HS-27A (cell line): ENCODE measurements at places on chromosomes 11 and 22.

GRCh38 chr11:88410656-88411055 lies 73.1 kb upstream of the CTSC start:
- no peak for DNase-seq

DNA sequence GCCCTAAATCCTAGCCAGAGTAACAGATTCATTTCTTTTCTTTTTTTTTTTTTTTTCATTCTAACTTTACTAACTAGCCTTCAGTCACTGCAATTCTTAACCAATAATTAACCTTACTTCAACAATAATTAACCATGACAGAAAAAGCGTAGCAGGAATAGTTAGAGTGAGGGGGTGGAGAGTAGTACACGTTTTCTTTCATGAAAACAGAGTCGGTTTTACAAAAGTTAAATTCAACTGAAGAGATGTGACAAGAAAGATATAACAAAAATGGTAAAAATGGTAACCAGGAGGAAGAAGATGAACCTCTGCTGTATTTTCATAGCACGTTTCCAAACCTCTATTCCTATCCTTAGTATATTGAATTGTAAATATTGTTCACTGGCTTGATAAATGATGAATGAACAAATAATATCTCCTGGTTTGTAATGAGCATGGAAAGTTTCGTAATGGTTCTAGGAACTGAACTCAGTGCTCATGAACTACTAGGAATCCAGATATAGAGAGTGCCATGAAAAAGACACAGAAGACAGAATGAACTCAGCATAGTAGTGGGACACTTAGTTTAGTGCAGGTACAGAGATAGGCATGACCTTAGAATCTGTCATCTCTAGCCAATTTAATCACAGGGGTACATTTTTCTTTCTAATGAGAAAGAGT lies 116.5 kb upstream of the ANO5 start:
- no peak for DNase-seq

- no peak for DNase-seq
Observed at GRCh38 chr11:66915866-66916265, 42.3 kb downstream of the PC start.

DNA sequence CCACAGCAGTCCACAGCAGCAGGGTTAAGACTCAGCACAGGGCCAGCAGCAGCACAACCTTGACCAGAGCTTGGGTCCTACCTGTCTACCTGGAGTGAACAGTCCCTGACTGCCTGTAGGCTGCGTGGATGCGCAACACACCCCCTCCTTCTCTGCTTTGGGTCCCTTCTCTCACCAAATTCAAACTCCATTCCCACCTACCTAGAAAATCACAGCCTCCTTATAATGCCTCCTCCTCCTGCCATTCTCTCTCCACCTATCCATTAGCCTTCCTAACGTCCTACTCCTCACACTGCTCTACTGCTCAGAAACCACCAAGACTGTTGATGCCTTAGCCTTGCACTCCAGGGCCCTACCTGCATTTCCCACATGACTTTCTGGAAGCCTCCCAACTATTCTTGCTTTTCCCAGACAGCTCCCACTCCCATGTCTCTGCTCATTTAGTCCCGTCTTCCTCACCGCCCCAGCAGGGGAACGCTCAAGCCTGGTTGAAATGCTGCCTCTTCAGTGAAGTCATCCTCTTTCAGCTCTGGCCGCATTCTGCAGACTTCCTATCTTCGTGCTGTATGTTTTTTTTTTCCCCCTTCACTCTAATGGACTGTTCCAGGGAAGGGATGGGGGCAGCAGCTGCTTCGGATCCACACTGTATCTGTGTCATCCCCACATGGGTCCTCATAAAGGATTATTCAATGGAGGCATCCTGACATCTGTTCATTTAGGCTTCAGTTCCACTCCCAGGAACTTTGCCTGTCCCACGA lies 3.3 kb downstream of the IL18BP start:
- no peak for DNase-seq

- DNase-seq, result no peak
Observed at GRCh38 chr22:46953968-46954765, 191.7 kb downstream of the TBC1D22A start.

DNA sequence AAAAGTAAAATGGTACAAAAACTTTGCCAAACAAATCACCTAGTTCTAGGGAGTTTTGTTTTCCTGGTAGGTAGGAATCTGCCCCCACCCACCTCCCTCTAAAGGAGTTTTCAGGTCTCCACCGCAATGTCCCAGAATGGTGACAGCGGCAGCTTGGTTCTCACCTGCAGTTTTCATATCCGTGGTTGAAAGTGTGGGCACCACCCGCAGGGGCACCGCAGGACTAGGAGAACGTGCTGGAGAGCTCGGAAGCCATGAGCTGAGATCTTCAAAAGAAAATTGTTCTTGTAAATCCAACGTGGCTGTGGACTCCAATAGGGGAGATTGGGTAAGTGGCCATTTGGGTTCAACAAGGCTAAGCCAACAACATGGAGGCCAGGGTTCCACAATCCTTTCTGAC lies 10.8 kb downstream of the NFRKB start:
- no peak for DNase-seq

DNA sequence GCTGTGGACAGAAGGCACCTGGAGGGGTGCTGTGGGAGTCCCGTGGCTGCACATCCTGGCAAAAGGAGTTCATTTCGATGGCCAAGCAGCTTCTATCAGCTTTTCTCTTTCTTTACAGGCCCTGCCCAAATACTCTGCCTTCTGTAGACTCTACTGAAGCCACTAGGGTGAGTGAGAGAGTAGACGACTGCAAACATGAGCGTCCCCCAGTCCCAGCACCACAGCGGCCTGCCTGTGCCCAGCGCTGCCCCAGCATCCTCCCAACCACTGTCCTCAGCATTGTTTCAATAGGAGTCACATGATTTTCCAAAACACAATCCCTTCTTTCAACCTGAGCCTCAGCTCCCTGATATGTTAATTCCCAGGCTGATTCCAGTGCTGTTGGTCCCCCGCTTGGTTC lies 110.0 kb downstream of the KIRREL3 start:
- DNase-seq, result no peak

GRCh38 chr11:79101656-79102055 lies 339.2 kb downstream of the TENM4 start:
- no peak for DNase-seq

DNA sequence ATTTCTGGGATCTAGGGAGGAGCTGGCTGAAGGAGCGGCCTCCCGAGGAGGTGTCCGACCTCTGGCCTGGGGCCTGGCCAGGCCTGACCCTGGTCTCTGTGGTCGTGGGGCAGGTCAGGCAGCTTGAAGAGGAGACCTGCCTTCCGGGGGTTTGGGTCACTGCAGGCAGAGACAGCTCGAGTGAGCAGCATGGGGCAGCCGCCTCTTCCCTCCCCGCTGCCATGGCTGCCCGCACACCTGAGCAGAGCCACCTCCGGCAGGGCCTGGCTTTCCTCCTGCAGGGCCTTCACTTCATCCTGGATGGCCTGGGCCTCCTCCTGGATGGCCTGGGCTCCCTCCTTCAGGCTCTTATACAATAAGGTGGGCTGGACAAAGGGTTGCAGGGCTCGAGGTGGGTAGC lies 8.0 kb upstream of the NAALADL1 start:
- no peak for DNase-seq

GRCh38 chr22:41772198-41772597 lies 28.3 kb upstream of the CCDC134 start:
- no peak for DNase-seq

GRCh38 chr22:42343531-42344081 lies 73.2 kb upstream of the TCF20 start:
- DNase-seq, result no peak

GRCh38 chr11:108939135-108939534 lies 274.3 kb downstream of the DDX10 start:
- DNase-seq, result no peak

GRCh38 chr11:4436411-4436810 lies 12.7 kb upstream of the OR52K2 start:
- DNase-seq, result no peak

DNA sequence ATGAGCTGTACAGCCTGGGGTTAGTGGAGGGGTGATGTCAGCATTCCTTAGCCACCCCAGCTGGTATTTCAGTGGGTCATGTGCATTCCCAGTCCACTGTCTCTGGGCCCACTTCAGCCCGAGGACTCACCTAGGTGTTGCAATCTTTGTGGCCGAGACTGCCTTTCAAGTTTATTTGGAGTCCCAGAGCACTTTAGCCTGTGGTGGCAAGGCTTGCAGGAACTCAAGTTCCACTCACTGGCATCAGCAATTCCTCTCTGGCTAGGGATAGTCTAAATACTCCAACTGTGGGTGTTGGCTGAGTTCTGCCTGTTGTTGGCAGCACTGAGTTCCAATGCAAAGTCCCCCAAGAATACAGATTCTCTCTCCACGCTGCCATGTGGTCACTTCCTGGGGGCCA lies 191.6 kb upstream of the PGR start:
- no peak for DNase-seq

GRCh38 chr11:73225851-73226250 lies 7.8 kb downstream of the P2RY2 start:
- DNase-seq, result no peak

GRCh38 chr11:128931668-128932067 lies 11.0 kb downstream of the TP53AIP1 start:
- no peak for DNase-seq

GRCh38 chr11:2270322-2271076 lies at the start of gene ASCL2:
ASCL2 (minus strand) TSS chr11:2270588; CDS start chr11:2270332, 256 bp downstream.
- no peak for DNase-seq

- no peak for DNase-seq
Observed at GRCh38 chr11:105224482-105225253, 85.1 kb upstream of the CARD18 start.

- DNase-seq, result no peak
Observed at GRCh38 chr22:28792491-28793383, 7.6 kb downstream of the XBP1 start.

- DNase-seq, result no peak
Observed at GRCh38 chr22:19872779-19873137, 18.1 kb upstream of the GNB1L start.

- DNase-seq, result no peak
Observed at GRCh38 chr11:109521571-109522086, 99.6 kb downstream of the C11orf87 start.

DNA sequence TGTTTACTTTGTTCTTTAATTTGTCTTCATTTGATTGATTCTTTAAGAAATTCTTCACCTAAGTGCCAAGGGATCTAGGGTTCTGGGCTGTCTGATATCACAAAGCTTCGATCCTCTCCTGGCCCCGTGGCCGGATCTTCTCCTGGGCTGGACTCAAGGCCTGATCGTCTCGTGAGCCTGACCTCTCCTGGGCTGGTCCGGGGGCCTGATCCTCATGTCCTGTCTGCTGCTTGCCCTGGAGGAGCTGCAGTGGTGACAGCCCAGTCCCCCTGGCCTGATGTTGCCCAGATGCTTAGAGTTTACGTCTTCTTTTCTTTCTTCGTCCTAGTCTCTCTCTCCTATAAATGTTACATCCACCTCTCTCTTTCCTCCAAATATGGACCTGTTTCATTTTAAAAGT lies 3.3 kb downstream of the NADSYN1 start:
- DNase-seq, result no peak

- DNase-seq, result no peak
Observed at GRCh38 chr11:74084796-74085541, 76.1 kb upstream of the UCP3 start.

GRCh38 chr11:86673055-86673843 lies 833 bp upstream of the ME3 start:
- no peak for DNase-seq

DNA sequence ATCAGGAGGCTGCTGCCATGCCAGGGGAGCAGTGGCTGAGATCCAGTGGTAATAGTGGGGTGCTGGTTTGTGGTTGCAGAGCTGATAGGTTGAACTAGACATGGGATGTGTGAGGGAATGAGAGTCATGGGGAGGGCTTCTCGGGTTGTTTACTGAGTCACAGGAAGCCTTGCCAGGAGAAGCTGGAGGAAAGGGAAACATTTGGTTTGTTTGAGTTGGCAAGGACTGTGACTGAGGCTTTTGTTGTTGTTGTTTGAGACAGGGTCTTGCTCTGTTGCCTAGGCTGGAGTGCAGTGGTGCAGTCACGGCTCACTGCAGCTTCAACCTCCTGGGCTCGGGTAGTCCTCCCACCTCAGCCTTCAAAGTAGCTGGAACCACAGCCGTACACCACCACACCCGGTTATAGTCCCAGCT lies 49.3 kb downstream of the CABIN1 start:
- peak; percentile 34 for DNase-seq
